ENCODE measurements at places on chromosomes 6 and 20. TPM values are rescaled to one million over a fixed set of nuclear protein-coding genes. Genes with fewer than 3 reads are reported as not detected.

ASIP gene
- total RNA-seq: not detected

TGM3 gene
- not detected for total RNA-seq

FOXS1 gene
- total RNA-seq: not detected

MCCD1 gene
- total RNA-seq: not detected

PRDM13 gene
- not detected for total RNA-seq

ANGPT4 gene
- not detected for total RNA-seq

CDSN gene
- not detected for total RNA-seq

SLC4A11 gene
- 1.1 TPM for total RNA-seq

SNRPB gene
- 377 TPM for total RNA-seq

TOX2 gene
- 6.5 TPM for total RNA-seq

TMEM14B gene
- total RNA-seq: 91.0 TPM

OR2B6 gene
- not detected for total RNA-seq

PTCHD4 gene
- not detected for total RNA-seq

OR2H1 gene
- not detected for total RNA-seq

PLCB1 gene
- total RNA-seq: 0.18 TPM

Measured in T-helper 2 cell treated with Interferon-gamma antibody and Interleukin-4, amounts not matched to agents 100 ng/mL and 5 ng/mL, for 36 hours (primary cell).